ENCODE measurements at places on chromosomes 16 and 17. TPM values are rescaled to one million over a fixed set of nuclear protein-coding genes. Genes with fewer than 3 reads are reported as not detected.

DNA sequence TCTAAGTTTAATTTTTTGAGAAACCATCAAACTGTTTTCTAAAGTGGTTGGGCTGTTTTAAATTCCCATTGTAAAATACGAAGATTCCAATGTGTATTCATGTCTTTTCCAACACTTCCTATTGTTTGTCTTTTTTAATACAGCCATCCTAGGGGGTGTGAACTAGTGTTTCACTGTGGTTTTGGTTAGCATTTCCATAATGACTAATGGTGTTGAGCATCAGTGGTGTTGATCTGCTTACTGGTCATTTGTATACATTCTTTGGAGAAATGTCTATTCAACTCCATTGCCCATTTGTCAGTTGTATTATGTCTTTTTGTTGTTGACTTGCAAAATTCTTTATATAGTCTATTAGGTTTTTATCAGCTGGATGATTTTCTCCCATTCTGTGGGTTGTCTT, 239.2 kb upstream of the AXIN2 start:
- H3K36me3 ChIP-seq: no peaks in the 10 kb centered on the region
- no peak overlapping the region for H3K4me3 ChIP-seq
- H3K27ac ChIP-seq: no peak overlapping the region

- H3K27me3 ChIP-seq: no peaks in the 10 kb centered on the region
- H3K27ac ChIP-seq: no peak overlapping the region
- DNase-seq: no peak
- no peak overlapping the region for H3K4me3 ChIP-seq
- H3K36me3 ChIP-seq: no peaks in the 10 kb centered on the region
- H3K4me1 ChIP-seq: peaks cover 3% of the 10 kb centered on the region
These were observed 57.3 kb downstream of the CACNG5 start for GRCh38 chr17:66892246-66892645.

DNA sequence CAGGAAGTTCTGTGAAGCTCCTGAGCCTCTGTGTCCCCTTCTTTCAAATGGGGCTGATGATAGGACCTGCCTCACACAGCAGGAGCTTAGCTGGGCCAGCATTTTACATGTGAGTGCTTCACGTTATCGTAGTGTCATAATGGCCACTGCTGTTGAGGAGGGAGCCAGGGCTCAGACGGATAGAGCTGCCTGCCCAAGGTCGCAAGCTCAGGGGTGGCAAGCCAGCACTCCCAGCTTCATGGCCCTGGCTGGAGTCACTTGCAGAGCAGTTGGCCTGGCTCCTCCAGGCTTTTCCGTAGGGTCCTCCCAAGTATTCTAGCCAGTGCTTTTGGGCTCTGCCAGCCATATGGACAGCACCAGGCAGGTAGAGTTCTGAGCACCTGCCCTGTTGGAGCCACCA, 115.1 kb downstream of the SOCS1 start:
- H3K36me3 ChIP-seq: no peaks in the 10 kb centered on the region
- no peak overlapping the region for H3K4me3 ChIP-seq
- no peaks in the 10 kb centered on the region for H3K27me3 ChIP-seq
- DNase-seq: no peak
- no peak overlapping the region for H3K27ac ChIP-seq
- H3K4me1 ChIP-seq: peaks cover 40% of the 10 kb centered on the region

- H3K4me3 ChIP-seq: peak overlapping the region; percentile 80
- no peaks in the 10 kb centered on the region for H3K27me3 ChIP-seq
- H3K27ac ChIP-seq: peak overlapping the region; percentile 82
- DNase-seq: peak; percentile 52
- H3K4me1 ChIP-seq: peaks cover 29% of the 10 kb centered on the region
- peaks cover 12% of the 10 kb centered on the region for H3K36me3 ChIP-seq
These were observed 521 bp upstream of the G6PC3 start for GRCh38 chr17:44069974-44070454.

DNA sequence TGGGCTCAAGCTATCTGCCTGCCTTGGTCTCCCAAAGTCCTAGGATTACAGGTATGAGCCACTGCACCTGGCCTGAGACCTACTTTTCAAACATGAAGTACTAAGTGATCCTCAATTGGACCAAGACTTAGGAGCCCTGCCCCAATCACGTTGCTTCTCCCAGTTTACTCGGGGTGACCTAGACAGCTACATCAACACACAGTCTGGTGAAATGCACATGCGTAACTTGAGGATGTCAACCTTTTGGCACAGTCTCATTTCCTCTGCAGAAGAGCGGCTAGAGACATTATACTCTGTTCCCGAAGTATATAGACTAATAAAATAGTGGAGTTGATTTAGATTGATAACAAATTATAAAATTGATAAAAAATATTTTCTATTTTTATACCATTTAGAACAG, 17.1 kb downstream of the FTO start:
- no peaks in the 10 kb centered on the region for H3K27me3 ChIP-seq
- no peak overlapping the region for H3K27ac ChIP-seq
- H3K36me3 ChIP-seq: peaks cover 4% of the 10 kb centered on the region
- H3K4me3 ChIP-seq: no peak overlapping the region
- DNase-seq: no peak

- H3K4me1 ChIP-seq: peaks cover 19% of the 10 kb centered on the region
- DNase-seq: no peak
- peaks cover 20% of the 10 kb centered on the region for H3K36me3 ChIP-seq
- H3K27ac ChIP-seq: no peak overlapping the region
These were observed 5.8 kb downstream of the PLD6 start for GRCh38 chr17:17200311-17200710.

DNA sequence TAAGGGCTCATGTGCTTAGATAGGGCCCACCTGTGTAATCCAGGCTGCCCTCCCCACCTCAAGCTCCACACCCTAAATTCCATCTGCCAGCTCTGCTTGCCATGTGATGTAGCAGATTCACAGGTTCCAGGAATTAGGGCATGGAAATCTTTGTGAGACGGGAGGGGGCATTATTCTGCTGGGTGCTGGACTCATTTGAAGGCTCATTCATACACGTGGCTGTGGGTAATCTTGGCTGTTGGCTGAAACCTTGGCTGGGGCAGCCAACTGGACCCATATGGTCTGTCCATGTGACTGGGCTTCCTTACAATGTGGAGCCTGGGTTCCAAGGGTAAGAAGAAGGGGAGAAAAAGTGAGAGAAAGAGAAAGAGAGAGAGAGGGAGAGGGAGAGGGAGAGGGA, 115.1 kb downstream of the CYLD start:
- DNase-seq: no peak
- H3K4me3 ChIP-seq: no peak overlapping the region
- H3K36me3 ChIP-seq: no peaks in the 10 kb centered on the region
- H3K27me3 ChIP-seq: peaks cover 2% of the 10 kb centered on the region
- no peaks in the 10 kb centered on the region for H3K4me1 ChIP-seq

DNA sequence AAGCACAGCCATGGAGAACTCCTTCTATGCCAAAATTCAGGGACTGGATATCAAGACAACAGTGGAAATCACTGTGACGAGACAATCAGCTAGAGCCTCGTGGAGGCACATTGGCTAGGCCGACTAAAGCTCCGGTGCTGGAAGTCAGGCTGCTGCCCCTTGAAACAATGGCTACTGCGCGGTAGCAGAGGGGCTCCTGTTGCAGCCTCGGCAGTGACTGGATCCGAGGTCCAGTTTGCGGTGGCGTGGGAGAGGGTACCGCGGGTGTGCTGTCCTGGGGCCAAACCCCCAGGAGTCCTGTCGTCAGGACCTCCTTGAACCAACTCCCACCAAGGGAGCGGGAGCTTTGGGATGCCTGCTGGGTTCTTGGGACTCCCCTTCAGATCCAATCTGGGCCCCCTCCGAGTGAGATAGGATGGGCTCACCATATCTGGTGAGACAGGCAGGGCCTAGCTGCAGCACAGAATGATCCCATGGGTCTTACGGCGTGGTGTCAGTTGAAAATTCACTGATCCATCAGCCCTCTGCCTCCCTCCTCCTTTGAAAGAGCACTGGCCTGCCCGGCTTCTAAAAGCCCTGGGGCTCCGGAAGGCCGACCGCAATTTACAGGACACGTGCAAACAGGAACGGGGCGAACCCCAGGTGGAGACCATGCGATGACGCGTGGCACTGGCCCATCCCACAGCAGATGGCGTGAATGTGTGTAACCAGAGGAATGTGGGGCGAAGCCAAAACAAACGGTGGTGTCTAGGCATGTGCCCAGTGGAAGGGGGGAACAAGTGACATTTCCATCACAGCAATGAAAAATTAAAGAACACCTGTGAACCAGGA, 15.8 kb upstream of the KCNJ18 start:
- H3K4me1 ChIP-seq: no peaks in the 10 kb centered on the region
- H3K27me3 ChIP-seq: no peaks in the 10 kb centered on the region
- H3K27ac ChIP-seq: no peak overlapping the region
- no peak for DNase-seq
- H3K4me3 ChIP-seq: no peak overlapping the region

DNA sequence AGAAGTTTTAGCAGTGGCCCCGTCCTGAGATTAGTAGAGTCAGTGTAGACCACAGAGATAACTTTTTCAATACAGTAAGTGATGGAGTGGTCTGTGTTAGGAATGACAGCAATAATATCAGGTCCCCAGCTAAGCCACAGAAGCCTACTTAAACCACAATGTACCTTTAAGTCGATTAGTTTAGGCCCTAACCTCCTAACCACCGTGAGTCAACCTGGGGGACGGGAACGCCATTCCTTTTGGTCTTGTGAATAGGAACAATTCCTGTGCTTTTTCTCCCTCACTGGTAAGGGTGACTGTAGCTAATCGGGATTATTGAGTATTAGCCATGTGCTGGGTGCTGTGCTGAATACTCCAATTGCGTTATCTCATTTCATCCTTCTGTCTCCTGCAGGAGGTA, 14.0 kb downstream of the YPEL2 start:
- no peaks in the 10 kb centered on the region for H3K27me3 ChIP-seq
- H3K4me3 ChIP-seq: no peak overlapping the region
- H3K27ac ChIP-seq: no peak overlapping the region
- H3K4me1 ChIP-seq: peaks cover 10% of the 10 kb centered on the region
- H3K36me3 ChIP-seq: no peaks in the 10 kb centered on the region
- no peak for DNase-seq

DNA sequence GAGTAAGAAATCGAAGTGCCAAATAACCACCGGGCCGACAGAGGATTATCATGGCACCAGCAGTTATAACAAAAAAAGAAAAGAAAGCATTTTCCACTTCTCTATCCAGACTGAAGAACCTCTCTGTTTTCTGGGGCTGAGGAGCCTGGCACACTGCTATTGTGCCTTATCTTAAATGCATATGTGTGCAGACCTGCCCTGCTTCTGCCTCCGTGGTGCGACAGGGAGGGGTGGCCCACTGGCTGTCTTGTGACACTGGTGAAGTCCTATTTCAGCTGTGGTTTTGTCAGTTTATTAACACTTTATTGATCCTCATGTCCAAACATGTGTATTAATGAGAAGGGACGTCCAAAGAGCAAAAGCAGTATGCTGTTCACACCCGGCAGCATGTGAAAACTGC, 55.4 kb downstream of the CDK5R1 start:
- no peak for DNase-seq
- no peaks in the 10 kb centered on the region for H3K27me3 ChIP-seq
- no peaks in the 10 kb centered on the region for H3K4me1 ChIP-seq

DNA sequence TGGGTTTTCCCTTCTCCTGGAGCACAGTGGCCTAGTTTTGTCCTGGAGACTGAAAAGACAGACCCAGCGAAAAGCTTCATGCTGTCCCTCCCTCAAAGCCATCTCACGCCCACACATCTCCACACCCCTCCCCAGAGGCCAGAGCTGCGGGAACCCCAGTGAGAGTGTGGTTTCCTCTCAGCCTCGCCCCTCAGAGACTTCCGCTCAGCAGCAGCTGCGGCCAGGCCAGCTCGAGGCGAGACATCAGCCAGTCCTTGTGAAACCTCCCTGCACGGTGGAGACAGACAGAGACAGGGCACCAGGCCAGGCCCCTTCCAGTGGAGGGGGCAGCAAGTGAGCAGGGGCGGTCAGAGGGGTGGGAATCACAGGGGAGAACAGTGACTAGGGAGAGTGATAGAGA, 77.0 kb upstream of the TNRC6C start:
- peaks cover 13% of the 10 kb centered on the region for H3K27me3 ChIP-seq
- peak overlapping the region; percentile 58 for H3K27ac ChIP-seq
- H3K4me3 ChIP-seq: no peak overlapping the region
- DNase-seq: peak; percentile 87
- peaks cover 43% of the 10 kb centered on the region for H3K4me1 ChIP-seq
- no peaks in the 10 kb centered on the region for H3K36me3 ChIP-seq

DNA sequence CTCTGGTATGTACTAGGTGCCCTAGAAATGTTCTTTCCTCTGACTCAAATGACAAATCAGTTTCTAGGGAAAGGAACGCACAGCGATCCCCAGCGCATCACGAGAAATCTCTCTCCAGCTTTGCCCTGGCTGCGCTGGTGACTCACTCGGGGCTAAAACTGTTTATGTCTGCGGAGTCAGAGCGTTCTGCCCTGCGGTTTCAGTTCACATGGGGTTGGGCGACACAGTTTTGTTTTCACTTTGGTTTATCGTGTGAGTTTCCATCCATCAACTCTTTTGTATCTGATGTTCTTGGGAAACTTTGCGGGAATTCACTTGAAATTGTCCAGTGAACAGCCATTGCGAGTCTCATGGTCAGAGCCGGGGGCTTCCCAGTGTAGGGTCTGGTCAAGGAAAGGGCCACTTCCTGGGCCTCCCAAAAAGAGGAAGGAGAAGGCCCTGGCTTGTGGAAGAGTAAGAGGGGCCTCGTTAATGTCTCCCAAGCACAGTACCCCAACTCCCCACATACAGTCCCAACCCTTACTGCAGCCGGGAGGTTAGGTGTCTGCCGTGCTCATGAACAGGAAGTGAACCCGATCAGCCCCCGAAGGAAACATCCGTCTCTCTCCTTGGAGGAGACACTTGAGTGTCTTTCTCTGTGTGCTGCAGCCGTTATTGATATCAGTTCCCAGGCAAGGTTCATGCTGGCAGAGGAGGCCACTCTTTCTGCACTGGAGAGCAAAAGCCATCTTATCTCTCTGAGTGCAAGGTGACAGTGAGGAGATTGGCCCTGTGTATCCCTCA, 643.2 kb downstream of the WWOX start:
- no peak overlapping the region for H3K4me3 ChIP-seq
- no peak overlapping the region for H3K27ac ChIP-seq
- no peaks in the 10 kb centered on the region for H3K36me3 ChIP-seq

DNA sequence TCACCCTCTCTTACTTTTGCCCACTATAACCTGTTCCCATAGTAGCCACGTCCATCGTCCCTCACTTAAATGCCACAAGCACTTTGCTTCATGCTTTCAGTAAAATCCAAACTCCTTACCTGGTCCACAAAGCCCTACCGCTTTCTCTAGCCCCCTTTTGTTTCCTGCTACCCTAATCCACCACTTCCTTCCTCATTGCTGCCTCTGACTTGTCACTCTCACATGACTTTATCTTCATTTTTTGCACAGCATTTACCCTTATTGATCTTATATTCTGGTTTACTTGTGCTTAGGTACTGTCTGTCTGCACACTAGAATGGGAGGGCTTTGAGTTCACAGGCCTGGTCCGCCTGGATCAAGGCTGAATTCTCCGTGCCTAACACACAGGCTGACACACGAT, 340.0 kb downstream of the XYLT1 start:
- peaks cover 14% of the 10 kb centered on the region for H3K36me3 ChIP-seq
- no peak overlapping the region for H3K4me3 ChIP-seq
- H3K27me3 ChIP-seq: no peaks in the 10 kb centered on the region
- DNase-seq: no peak
- no peaks in the 10 kb centered on the region for H3K4me1 ChIP-seq

Gene PDE6G
- total RNA-seq: 2.6 TPM

Gene KRTAP4-4
- total RNA-seq: not detected

Gene CCDC57
- total RNA-seq: 15.7 TPM

Gene CCL3
- total RNA-seq: 7.7 TPM

Gene CASKIN2
- total RNA-seq: 11.4 TPM

Gene CX3CL1
- total RNA-seq: 2.5 TPM

Gene SLC16A6
- 0.27 TPM for total RNA-seq

Gene HAP1
- total RNA-seq: 0.04 TPM

Gene CDH1
- 1.0 TPM for total RNA-seq

Gene PRCD
- total RNA-seq: 3.9 TPM

Gene IRX5
- total RNA-seq: 0.35 TPM

Gene HOXB1
- total RNA-seq: not detected

All from muscle of leg (tissue), 16 donors.